ENCODE measurements at places on chromosomes 2 and 18.
A peak's percentile ranks its signal among the peaks of the same experiment; 100 is the strongest.

GRCh38 chr2:24054366-24055010 is 4.9 kb downstream of the FKBP1B start:
- no peak for DNase-seq

- DNase-seq, result peak; percentile 12
These were observed 81.0 kb downstream of the TAF4B start for GRCh38 chr18:26307161-26307773.

DNA sequence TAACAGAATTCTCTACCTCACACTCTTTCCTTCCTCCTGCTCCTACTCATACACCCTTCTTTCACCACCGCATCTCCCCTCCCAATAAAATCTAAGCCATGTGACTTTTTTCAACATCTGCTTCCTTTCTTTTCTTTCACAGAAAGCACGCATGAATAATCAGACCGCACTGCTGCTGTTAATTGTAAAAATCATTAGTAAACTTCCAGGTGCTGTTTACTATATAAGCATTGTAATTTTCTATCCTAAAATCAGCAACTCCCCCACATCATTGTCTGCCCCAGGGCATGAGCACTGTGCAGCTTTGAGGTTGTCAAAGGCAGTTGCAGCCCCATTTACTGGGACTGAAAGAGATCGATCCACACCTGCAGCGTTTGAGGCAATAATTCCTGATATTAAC is 782.6 kb upstream of the ID2 start:
- DNase-seq, result no peak

- no peak for DNase-seq
These were observed 43.2 kb upstream of the SEMA4C start for GRCh38 chr2:96913117-96913397.

DNA sequence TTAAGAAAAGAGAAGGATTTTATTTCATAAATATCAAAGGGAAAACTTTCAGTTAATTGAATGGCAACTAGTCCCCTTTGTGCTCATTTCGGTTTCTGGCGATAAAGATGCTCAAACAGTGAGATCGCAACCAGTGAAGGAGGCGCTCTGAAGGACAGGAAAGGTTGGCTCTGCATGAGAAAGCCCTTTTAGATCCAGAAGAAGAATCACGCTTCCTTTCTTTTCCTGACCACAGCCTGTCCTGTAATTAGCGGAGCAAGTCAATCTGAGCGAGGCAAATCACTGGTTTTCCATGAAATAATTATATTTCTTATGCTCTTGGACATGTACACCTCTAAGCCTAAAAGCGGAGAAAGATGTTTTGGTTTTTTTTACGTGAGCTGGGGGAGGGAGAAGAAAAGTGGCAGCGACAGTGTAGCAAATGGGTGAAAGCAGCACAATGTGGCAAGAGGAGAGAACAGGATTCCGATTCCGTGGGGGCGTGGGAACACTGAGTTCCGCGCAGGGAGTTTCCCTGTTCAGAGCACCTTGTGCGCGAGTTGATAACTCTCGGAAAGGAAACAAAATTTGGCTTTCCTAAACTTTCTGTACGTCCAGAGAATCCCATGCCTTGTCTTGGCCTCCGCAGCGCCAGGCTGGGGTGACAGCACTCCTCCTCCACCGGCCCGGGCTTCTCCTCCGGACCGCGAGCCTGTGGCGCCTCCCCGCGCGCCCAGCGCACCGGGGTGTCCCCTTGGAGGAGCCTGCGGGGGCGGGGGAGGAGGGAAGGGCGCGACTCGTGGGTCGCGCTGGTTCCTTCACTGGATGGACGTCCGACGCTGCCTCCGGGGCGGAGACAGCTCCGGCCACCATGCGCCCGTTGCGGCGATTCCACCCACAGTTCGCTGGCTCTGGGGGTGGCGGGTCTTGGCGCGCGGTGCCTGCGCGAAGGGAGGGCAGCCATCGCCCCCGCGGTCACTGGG is 620 bp upstream of the SLC9A2 start:
- no peak for DNase-seq

DNA sequence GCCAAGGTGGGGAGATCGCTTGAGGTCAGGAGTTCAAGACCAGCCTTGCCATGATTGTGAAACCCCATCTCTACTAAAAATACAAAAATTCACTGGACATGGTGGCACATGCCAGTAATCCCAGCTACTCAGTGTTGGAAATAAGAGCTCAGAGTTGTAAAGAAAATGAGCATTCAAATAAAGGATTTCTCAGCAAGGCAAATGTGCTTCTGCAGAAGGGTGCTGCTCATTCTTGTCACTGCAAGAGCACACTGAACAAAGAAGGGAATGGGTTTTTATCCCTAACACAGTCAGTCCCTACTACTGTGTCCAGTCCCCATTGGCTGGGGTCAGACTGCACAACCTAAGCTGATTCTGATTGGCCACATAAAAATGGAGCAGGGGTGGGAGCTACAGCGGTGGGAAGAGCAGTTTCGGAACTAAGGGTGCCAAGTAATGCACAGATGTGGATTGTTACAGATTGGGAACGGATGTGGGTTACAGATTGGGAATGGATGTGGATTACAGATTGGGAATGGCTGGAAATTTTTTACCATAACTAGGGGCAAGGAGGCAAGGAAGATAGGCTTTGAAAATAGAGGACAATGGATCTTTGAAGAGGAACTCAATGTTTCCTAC is 31.1 kb upstream of the TRAPPC8 start:
- no peak for DNase-seq

DNA sequence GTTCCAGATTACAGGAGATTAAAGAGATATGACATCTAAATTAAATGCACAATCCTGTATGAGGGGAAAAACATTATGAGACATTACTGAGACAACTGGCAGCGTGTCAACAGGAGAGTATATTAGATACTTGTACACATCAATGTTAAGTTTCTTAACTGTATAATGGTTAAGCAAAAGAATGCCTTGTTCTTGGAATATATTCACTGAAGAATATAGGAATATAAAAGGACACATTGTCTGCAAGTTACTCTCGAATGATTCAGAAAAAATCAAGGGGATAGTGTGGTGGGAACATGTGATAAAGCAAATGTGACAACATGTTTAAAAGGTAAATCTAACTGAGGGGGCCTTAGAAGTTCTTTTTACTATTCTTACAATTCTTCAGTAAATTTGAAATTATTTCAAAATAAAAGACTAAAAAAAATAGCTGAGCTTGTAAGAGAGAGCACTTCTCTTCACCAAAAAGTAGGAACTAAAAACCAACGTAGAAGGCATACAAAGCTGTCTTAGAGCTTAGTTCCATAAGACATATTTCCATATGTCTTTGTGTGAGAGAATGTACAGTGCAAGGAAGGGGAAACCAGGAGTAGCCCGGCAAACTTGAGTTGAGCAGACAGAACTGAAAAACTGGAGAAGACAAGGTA is 7.5 kb downstream of the WDPCP start:
- no peak for DNase-seq

- peak; percentile 31 for DNase-seq
These were observed 722 bp downstream of the BAZ2B start for GRCh38 chr2:159615367-159616285.

DNA sequence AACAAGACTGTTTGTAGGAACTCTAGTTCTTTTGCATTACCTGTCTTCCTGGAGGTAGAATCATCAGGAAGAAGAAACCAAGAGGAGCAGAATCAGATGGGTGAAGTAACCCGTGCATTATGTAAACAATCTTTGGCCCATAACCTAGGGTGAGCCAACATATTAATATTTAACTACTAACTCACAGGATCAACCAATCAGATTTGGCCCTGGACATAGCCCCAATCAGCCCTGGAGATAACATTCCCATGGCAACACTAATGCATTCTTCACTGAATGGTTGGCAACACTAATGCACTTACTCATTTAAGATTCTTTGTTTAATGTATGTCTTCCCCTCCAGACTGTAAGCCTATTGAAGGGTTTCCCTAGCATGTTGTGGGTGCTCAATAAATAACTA is 72.0 kb upstream of the CTAGE1 start:
- DNase-seq, result no peak

All from activated naive CD4-positive, alpha-beta T cell treated with anti-CD3 and anti-CD28 coated beads, Interleukin-2, amount 50 U/mL, for 72 hours (primary cell).